ENCODE measurements at places on chromosomes 3 and 15.

GRCh38 chr3:34584971-34585370 is 786.5 kb downstream of the PDCD6IP start:
- no peak for DNase-seq

DNA sequence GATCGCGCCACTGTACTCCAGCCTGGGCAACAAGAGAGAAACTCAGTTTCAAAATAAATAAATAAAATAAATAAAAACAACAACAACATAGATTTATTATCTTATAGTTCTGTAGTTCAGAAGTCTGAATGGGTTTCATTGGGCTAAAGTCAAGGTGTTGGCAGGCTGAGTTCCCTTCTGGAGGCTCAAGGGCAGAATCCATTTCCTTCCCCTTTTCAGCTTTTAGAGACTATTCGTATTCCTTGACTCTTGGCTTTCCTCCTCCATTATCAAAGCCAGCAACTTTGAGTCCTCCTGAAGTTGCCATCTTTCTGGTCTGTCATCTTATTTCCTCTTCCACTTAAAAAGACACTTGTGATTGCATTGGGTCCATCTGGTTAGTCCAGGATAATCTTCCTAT is 12.1 kb downstream of the BLM start:
- no peak for DNase-seq

DNA sequence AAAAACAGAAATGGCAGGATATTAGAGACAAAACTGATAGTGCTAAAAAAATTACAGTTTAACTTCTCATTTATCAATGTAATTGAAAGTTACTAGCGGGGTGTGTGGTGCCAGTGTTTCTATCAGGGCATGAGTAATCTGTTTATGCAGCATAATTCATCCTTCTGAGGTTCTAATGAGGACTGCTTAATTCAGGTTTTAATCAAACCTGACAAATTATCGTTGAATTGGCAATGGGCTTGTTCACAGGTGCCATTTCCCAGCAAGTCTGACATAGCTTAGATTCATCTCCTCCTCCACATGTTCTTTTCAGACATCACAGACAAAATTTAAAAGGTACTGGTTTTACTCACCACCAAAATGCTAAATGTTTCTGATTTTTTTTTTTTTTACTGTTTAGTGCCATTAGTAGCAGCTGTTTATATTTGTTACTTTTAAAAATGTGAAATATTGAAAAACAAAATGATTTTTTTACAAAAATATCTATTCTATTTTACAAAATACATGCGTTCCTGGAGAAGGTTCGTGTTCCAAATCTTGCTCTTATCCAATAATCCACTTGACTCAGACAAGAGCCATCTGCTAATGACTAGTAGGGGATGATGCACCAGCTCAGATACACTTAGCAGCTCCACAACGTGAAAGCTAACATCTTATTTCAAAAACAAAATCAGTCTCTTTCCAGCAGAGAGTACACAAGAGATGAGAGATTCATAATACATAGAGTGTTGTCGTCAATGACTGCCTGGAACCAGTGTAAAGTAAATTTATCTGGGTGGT is 447.7 kb upstream of the DPPA4 start:
- DNase-seq, result no peak

DNA sequence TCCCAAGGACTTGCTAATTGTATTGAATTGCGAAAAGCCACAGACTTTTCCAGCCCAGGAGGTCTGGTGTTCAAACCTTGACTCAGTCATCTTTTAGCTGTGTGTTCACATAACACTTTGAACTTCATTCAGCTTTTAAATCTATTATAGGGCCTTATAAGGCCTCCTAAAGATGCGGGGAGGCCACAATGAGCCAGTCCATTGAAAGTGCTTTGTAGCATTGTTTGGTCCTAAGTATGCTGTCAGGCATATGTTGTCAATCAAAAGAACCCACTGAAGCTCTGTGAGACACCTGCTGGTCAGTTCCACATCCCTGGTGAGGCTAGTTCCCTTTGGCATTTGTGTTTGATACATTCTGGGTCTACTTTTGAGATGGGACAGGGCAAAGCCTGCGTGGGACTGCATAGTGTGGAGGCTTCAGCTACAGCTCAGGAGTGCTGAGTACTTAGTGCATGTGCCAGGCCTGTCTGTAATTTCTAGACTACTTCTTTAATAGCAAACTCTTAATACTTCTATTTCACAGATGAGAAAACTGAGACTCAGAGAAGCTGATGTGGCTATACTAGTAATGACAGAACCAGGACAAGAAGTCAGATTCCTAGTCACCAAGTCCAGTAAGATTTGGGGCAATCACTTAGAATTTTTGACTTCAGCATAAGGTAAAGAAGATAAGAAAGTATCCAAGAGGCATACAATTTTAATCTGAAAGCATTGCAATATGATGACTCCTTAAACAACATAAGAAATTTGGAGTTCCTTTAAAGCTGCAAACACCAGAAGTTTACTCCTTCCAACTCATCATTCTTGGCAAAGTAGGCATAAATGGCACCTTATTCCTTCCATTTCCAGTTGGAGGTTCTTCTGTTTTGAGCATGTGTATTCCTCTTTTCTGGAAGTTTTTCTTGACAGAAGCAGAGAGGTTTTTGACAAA is 213.0 kb downstream of the PDCD6IP start:
- DNase-seq, result peak; percentile 37

- DNase-seq, result no peak
Observed at GRCh38 chr15:32119694-32120330, 89.5 kb downstream of the CHRNA7 start.

All from NAMALWA (cell line).